HCEC 1CT (cell line): ENCODE measurements at places on chromosomes 11 and 22.
A peak's percentile ranks its signal among the peaks of the same experiment; 100 is the strongest.

GRCh38 chr11:69300120-69301060 is 6.4 kb downstream of the MYEOV start:
- DNase-seq: peak; percentile 69

GRCh38 chr11:113532697-113533424 is 57.7 kb upstream of the DRD2 start:
- DNase-seq: peak; percentile 60

DNA sequence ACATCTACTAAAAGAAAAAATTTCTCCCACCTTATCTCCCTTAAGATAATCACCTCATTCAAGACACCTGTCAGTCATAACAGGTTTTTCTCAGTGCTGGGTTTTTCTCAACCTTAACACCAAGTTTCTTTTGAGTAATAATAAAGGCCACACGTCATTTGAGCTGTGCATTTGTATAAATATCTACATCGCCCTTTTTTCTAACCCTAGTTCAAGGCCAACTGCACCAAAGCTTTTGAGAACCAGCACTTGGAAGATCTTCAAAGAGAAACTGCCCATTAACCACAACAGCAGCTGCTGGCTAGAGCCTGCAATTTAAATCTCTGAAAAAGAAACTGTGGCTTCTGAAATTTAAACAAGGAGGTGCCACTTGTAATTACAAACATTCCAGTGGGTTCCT is 6.9 kb downstream of the CADM1 start:
- no peak for DNase-seq

- no peak for DNase-seq
Observed at GRCh38 chr22:36806835-36807234, 10.0 kb downstream of the PVALB start.

DNA sequence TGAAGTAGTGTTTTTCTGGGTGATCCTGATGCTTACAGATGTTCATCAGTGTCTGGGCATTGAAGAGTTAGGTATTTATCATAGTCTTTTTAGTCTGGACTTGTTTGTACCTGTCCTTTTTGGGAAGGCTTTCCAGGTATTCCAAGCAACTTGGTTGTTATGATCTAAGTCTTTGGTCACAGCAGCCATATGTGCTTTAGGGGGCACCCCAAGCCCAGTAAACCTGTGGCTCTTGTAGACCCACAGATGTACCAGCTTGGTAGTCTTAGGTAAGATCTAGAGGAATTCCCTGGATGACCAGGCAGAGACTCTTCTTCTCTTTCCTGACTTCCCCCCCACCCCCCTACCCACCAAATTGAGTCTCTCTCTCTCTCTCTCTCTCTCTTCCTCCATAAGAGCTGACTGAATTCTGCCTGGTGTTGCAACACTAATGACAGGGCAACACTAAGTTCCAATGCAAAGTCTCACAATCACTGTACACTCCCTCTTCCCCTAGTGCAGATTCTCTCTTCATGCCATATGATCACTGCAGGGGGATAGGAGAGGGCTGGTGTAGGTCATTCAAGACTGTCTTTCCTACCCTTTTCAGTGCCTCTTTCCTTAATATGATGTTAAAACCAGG is 24.5 kb upstream of the MMP8 start:
- no peak for DNase-seq

- peak; percentile 53 for DNase-seq
Observed at GRCh38 chr11:2196970-2197770, 25.6 kb upstream of the TH start.

DNA sequence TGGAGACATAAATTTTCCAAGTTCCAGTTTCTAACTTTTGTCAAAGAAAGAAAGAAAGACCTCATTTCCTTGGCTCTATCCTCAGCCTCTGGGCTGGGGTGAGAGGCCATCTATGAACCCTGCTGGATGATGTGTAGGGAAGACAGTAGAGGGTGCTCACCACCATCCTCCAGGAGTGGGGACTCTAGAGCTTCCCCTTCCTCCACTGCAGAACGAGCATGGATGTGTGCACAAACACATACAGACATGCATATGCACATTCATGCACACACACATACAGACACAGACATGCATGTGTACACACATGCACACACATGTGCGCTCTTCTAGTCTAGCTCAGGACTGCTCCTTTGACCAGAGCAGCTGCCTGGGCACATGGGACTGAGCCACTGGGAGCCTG is 565.8 kb downstream of the BUD13 start:
- DNase-seq: no peak

DNA sequence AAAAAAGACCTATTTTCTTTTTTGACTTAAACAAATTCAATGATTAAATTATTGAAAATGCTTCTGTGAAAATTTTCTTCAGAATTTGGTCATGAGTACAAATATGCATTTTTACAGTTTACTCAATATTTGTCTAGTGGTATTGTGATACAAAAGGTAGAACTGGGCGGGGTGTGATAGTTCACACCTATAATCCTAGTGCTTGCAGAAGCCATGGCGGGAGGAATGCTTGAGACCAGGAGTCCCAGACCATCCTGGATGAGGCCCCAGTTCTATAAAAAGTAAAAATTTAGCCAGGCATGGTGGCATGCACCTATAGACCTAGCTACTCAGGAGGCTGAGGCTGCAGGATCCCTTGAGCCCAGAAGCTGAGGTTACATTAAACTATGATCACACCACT is 90.6 kb downstream of the ARHGAP42 start:
- no peak for DNase-seq

DNA sequence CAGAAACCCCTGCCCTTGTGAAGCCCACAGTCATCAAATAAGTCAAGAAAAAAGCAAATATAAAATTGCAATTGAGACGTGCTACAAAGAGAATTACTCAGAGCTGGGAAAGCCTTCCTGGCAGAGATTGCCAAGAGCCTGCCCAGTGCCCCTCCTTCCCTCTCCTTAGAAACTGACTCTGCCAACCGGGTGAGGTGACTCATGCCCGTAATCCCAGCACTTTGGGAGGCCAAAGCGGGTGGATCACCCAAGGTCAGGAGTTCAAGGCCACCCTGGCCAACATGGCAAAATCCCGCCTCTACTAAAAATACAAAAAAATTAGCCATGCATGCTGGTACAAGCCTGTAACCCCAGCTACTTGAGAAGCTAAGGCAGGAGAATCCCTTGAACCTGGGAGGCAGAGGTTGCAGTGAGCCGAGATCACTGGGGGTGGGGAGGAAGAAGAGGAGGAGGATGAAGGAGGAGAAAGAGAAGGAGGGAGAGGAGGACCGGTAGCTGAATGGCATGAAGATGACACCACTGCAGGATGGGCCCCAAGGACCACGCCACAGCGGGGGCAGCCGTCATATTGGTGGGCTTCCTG is 76.1 kb upstream of the RTL6 start:
- peak; percentile 49 for DNase-seq

DNA sequence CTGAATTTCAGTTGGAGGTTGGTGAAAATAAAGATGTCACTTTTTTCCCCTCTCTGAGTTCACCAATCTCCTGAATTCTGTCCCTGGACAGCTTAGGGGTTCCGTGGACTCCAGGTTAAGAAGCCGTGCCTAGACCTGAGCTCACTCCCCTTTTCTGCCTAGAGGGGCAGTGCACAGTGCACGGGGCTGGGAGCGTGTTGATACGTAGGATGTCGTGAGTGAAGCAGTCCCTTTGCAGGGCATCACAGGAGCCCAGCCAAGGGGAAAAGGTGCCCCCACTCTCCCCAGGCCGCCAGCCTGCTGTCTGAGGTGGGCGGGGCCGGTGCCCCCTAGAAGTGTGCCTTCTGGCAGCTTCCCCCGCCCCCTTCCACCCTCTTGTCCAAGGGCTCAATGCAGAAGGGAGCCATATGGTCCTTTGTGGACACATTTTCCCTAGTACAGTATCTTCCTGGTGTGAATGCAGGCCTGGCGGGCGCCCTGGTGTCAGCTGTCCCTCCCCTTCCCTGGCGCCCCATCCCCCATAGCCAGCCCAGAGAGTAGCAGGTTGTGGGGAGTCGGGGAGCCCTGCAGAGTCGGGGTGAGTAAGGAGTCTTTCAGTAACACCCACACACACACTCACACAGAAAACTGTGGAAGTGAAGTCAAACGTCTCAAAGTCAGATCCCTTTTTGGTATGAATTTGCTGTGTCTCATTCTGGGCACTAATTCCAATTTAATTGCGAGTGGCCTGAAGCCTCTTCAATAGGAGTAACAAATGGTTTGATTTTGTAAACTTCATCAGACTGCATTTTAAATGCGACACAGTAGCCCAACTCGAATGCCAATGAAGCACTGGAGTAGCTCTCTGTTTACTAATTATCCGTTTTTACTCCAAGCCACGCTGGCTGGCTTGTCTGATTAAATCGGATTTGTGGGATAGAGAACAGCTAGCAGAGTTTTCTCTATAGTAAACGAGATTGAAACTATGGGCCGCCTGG is 67.5 kb upstream of the NNMT start:
- DNase-seq: peak; percentile 20

DNA sequence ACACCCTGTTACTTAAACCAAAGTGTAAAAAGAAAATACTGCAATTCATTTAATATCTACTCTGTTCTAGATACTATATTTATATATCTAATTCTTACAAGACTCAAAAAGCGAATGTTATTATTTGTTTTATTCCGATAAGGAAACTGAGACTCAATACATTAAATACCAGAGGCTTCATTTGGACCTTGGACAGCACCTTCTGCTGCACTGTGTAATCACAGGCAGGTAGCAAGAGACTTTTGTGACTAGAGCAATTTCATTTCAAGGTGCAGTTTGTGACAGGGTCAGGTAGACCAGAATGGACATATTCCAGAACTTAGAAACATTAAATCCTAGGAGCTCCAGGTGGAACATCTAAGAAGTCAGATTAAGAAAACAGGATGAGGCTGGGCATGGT is 21.4 kb upstream of the DNAJB13 start:
- no peak for DNase-seq

GRCh38 chr22:44288913-44289312 is 23.8 kb downstream of the SHISAL1 start:
- DNase-seq: no peak

DNA sequence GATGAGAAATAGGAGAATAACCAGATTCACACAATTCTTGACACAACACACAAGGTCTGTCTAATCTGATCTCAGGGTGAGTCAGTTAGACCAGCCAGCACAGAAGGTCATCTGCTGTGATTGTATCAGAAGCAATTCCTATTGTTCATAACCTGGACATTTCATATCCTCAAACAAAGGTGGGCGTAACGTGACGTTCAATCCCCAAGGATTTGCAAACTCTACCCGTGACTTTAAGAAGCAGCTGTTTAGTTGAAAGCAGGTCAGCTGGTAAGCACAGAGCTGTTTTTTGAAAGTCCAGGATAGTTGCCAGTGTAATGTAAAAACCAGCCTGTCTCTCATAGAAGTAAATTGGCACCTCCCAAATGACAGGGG is 385.1 kb downstream of the DCDC1 start:
- no peak for DNase-seq

DNA sequence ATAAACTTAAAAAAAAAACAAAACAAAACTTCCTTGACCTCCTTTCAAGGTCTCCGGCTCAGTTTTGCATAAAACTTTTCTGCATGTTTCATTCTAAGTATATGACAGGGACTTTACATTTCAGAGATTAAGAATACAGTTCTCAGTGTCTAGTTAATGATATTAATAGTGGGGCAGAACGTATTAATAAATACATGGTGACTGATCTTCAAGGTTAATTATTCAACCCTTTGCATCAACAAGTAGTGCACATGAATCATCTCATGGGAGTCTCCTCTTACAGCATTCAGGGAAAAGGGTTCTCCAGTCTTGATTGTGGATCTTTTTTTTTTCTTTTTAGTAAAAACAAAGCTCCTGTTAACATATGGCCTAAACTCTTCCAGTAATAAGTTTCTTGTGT is 146.8 kb downstream of the KIRREL3 start:
- peak; percentile 15 for DNase-seq

DNA sequence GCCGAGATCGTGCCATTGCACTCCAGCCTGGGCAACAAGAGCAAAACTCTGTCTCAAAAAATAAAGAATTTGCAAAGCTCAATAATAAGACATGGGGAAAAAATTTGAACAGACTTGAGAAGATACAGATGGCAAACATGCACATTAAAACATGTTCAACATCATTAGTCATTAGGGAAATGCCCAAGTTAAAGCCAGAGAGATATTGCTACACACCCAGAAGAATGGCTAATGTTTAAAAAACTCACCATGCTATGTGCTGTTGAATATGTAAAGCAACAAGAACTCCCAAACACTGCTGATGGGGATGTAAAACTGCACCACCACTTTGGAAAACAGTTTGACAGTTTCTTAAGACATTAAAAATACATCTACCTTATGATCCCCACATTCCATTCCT is 12.6 kb downstream of the LRRC75B start:
- DNase-seq: peak; percentile 88

- peak; percentile 67 for DNase-seq
Observed at GRCh38 chr11:94741022-94741679, 27.0 kb upstream of the AMOTL1 start.

DNA sequence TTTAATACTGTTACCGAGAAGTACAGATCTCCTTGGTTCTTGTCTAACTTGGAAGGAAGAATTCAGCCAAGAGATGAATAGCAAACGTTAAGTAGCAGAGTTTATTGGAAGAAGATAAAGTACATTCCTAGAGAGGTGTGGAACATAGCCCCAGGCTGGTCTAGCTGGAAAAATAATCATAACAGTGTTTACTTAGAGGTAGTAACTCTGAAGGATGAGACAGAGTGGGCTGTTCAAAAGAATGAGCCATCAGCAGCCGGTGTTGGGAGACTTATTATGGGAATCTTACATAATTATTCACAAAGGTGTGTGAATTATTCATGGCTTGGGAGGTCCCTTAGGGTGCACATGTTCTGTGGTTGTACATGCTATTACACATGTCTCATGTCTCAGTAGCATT is 276.5 kb downstream of the LUZP2 start:
- no peak for DNase-seq

DNA sequence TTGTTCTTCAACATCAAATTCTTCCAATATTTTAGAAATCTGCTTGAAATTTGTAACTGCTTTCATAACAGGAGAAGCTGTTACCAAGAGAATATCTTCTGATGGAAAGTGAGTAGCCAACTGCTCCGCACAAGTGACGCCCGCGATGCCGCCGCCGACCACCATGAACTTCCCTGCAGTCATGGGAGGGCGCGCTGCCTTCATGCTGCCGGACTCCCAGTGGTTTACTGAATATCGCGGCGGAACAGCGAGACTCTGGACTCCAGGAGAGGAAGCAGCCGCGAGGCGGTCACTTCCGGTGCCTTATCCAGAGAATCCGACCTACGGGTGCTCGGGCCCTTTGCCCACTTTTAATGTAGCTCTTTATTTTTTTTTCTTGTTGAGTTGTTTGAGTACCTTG is 190.6 kb downstream of the GUCY1A2 start:
- DNase-seq: no peak

- DNase-seq: no peak
Observed at GRCh38 chr11:65651589-65652510, 10.9 kb downstream of the RELA start.

- peak; percentile 21 for DNase-seq
Observed at GRCh38 chr11:74035264-74035663, 26.4 kb upstream of the UCP3 start.

GRCh38 chr11:91081440-91082043 is 858.7 kb upstream of the CHORDC1 start:
- peak; percentile 73 for DNase-seq

- DNase-seq: no peak
Observed at GRCh38 chr11:45273509-45273908, 12.6 kb downstream of the SYT13 start.

GRCh38 chr11:61626580-61627380 is 45.9 kb upstream of the SYT7 start:
- no peak for DNase-seq

- DNase-seq: peak; percentile 38
Observed at GRCh38 chr11:119365071-119365591, 16.4 kb downstream of the USP2 start.

GRCh38 chr11:64726211-64726641 is 3.2 kb upstream of the NRXN2 start:
- DNase-seq: no peak
